ENCODE measurements at places on chromosomes 2 and 18.

DNA sequence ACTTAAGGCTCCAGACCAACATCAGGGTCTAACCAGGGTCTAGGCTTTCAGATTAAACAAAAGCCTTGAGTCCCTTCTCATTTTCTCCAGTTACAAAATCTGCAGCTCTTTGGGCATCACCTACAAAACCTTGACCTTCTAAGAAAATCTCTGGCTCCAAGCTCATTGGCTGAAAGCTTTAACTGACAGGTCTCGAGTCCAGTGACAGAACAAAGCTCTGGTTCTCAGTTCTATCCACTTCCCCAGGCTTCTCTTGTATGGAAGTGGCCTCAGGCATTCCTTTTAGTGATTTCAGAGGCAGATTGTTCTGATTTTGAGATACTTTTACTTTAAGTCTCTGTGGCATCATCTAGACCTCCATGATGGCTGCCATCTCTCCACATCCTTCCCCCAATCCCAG is 11.3 kb downstream of the SIX2 start:
- no peak for DNase-seq

GRCh38 chr18:27108842-27109241 is 76.3 kb downstream of the CHST9 start:
- no peak for DNase-seq

DNA sequence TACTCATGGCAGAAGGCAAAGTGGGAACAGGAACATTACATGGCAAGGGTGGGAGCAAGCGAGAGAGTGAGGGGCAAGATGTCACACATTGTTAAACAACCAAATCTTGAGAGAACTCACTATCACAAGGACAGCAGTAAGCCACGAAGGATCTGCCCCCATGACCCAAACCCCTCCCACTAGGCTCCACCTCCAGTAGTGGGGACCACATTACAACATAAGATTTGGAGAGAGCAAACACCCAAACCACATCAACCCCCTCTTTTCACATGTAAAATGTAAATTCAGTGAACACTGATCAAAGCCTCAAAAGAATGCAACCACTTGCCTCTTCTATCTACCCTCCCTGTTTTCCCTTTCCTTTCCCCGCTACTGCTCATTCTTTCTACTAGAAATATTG is 43.6 kb upstream of the TNP1 start:
- no peak for DNase-seq

DNA sequence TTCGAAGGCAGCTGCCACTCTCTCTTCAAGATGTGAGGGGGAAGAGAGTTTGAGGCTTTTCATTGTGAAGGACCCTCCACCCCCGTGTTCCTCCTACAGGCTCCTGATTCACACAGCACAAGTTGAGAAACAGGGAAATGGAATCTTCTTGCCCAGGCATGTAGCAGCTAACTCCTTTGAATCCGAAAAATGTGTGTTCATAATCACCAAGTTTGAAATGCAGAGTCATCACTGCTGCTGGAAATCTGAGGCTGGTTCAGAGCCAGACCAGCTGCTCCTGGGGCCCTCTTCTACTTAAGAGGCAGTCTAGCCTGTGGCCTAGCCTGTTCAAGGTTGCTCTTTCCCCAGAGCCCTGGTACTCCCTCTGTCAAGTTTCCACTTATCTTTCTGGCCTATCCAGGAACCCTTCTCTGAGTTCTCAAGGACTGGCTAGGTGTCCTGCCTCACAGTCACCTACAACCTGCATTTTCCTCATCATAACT is 166.4 kb downstream of the TMEM247 start:
- peak; percentile 26 for DNase-seq

DNA sequence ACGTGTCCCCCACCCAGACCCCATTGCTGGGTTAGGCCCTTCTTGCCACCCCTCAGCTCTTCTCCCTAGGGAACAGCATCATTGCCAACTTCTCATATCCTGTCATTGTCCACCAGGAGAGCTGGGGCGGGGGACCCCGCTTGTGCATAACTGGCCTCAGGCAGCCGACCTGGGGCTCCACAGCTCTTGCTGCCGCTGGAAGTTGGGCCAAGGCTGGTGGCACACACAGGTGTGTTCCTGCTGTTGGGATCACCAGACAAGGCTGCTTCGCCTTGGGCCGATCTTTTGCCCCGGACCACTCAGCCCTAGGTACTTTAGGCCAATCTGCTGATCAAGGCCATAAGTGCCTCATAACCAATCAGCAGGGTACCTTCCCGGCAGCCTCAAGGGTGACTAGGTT is 28.6 kb downstream of the TPRKB start:
- no peak for DNase-seq

GRCh38 chr2:105261061-105261460 is 19.5 kb downstream of the GPR45 start:
- DNase-seq = no peak

DNA sequence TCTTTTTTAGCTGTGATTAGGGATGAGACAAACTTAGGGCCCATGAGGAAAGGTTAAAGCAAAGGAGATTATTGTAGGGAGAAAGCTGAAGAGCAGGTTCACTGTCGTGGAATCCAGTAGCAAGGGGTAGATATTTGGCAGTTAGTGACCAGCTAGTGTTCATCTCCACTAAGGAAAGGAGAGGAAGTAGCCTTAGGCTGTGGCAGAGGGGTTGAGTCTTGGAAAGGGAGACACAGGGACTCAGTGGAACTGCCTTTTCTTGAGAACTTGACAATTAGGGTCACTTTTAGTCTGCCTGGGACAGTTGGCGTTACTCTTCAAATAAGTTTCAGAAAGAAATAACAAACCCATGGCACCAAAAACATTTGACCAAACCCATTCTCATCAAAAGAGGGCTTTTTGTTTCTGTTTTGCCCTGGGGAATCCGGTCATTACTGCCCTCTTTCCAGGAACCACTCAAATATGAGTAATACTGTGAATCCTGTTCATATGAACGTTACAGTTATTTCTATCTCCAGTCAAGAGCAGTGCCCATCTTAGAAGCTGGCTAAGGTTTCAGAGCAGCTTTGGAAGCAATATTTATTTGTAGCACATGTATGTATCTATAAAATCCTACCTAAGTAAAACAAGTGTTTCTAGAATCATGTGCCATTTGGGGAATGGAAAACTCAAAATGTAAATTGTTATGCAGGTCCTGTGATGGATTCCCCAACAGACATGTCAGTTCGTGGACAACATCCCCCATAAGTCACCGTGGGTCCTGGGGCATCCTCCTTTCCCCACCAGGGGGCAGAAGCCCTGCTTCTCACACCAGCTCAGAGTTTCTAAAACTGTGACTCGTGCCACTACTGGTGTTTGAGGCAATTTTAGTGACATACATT is 77.3 kb upstream of the PHLPP1 start:
- DNase-seq = no peak

DNA sequence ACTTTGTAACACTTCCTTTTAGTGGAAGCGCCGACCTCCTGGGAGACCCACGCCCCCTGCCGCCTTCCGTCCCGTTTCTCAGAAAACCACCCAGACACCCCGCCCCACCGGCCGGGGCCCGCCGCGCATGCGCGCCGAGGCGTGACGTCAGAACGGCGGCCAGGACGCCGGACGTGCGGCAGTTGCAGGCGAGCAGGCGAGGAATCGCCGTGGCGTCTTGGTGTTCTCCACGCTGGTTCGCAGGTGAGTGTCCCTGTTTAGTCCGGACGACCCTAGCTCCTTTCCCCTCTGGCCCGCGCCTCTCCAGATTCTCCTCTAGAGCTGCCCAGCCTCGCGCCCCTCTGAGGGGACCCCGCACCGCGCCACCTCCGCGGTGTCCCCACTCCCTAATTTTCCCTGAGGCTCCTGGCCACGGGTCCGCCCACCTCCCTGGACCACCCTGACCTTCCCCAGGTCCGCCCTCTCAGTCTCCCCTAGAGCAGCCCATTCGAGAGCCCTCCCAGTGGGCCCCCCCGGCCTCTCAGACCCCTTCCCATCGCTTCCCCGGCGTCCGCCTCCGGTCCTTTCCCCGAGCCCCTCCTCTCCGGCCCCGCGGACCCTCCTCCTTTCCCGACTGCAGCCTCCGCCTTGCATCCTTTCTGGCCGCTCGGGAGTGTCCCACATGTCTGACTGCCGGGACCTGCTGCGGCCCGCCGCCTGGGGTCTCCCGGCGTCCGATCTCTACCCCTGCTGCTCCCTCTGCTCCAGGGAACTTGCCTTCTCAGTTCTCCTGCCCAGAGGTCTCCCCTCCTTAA is at the start of gene PLEKHB2:
PLEKHB2 (plus strand) TSS at position 181 of the 794 bp plus-strand sequence. CDS start 15,606 bp downstream, outside the sequence.
- peak; percentile 90 for DNase-seq

GRCh38 chr18:68056936-68057335 is 540.4 kb upstream of the DSEL start:
- no peak for DNase-seq

- DNase-seq = no peak
Observed at GRCh38 chr2:54724560-54725342, 1.3 kb downstream of the EML6 start.

GRCh38 chr2:57570961-57571360 is 475.6 kb upstream of the VRK2 start:
- DNase-seq = no peak

DNA sequence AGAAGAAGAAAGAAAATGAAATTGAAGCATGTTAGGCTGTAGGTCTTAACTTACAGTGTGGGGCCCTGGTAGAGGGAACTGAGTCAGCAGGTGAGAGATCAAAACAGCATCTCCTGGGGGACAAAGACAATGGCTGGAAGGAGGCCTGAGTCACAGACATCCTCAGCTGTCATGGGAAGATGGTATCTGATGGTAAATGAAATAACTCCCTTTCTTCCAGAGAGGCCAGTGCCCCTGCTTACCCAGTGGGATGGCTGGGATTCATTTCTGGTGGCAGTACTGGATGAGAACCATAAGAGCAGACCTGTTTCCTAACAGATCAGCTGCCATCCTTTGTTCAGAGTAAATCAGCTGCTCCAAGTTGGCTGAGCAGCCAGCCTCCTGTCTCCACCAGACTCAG is 251.3 kb upstream of the EPAS1 start:
- DNase-seq = no peak

DNA sequence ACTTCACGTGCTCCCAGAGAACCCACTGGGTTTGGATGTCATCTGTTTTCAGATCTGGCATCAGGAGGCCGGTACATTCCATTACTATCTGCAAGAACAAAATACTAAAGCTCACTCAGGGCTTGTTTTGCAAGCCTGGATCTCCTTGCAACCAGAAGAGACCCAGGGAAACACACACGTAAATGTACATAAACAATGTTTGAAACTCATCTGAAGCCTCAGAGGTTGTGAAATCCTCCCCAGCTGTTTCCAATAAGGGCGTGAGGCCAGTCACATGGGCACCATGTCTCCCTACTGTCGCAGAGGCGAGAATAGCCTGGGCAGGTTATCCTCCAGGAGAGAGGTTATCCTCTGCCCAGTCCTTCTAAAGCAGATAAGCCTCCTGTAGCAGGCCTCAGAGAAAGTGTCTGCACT is 186.9 kb downstream of the GFPT1 start:
- no peak for DNase-seq

GRCh38 chr2:189628817-189629530 is 32.3 kb upstream of the ASNSD1 start:
- no peak for DNase-seq

Data from nucleus accumbens (tissue), 56 donors.